ENCODE measurements at places on chromosomes 2 and 18.
A peak's percentile ranks its signal among the peaks of the same experiment; 100 is the strongest.

GRCh38 chr2:146986161-146986560 lies 858.7 kb upstream of the ACVR2A start:
- DNase-seq, result no peak

GRCh38 chr2:40721595-40721994 lies 269.7 kb upstream of the SLC8A1 start:
- no peak for DNase-seq

- no peak for DNase-seq
Observed at GRCh38 chr2:86443631-86444350, 2.6 kb downstream of the KDM3A start.

GRCh38 chr18:47709556-47709955 lies 220.9 kb downstream of the SMAD2 start:
- DNase-seq, result no peak

DNA sequence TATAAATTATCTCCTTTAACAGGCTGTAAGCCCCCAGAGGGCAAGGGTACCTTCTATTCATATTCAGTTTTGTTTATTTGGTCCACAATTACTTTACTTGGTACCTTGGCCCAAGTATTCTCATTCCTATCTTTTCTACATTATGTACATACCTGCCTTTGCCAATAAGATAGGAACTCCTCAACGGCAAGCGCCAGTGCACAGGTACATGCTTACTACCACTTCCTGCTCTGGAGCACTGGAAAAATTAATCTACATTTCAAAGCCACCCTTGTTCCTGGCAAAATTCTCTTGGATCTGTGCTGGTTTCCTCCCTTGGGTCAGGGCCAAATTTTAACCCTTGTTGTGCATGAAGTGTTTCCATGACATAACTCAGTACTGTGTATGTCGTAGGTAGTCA lies 34.3 kb upstream of the LMAN1 start:
- DNase-seq, result no peak

DNA sequence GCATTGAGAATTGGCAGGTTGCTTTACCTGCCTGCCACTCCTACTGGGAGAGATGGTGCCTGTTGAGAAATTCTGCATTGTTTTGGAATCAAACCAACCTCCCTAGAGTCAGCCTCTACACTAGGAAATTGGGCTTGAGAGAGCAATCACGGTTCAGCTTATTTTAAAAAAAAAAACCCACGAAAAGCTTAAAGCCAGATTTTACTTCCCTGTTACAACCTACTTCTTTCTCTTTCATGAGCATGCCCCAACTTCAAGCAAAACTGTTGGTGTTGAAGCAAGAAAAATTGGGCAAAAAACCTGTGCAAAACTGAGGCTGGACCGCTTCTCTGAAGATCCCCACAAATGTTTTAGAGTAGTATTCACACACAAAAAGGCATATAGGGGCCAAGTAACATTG lies 134.6 kb upstream of the ZEB2 start:
- DNase-seq, result no peak

GRCh38 chr2:222760301-222760897 lies 88.9 kb downstream of the MOGAT1 start:
- no peak for DNase-seq

GRCh38 chr2:240452462-240453256 lies 17.2 kb downstream of the GPC1 start:
- peak; percentile 57 for DNase-seq

DNA sequence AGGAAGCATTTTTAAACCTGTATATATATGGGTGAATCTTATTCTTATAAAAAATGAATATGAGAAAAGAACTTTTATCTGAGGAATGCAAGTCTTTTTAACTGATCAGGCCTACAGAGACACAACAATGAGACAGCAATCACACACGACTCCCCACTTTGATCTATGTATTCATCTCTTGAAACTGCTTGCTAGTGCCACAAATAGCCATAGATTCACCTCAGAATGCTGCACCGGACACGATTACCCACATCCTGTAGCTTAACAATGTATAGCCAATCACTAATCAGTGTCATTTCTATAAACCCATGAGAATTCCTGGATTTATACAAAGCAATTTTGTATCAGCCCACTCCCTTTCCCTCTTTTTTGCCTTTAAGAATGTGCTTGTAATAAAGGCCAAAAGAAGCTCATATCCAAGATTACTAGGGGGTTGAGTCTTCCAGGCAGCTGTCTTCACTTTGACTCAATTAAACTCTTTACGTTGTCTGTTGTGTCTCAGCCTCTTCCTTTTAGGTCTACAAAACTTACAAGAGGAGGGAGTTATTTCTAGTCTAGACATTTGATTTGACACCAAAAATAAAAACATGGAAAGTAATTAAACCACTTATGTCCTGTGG lies 94.9 kb downstream of the MBD2 start:
- no peak for DNase-seq

GRCh38 chr18:35060122-35060815 lies 19.1 kb downstream of the MAPRE2 start:
- DNase-seq, result no peak

- DNase-seq, result peak; percentile 11
Observed at GRCh38 chr2:61774351-61774750, 79.5 kb downstream of the FAM161A start.

DNA sequence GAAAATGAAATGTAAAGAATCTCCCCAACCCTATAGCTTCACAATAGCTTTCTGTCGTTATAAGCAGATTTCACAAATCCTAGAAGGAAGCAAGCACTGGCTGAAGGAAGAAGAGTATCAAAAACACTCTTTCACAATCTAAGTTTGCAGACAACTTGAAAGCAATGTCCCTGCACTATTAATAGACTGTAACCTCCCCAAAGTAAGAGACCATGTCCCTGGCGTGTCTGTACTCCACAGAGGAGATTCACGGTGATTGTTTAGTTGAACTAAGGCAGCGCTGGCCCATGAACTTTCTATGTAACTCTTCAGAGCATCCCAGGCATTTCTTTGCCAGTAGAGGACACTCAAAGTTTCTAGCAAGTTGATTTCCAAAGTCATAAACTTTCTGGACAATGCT lies 128.0 kb upstream of the HNRNPA3 start:
- DNase-seq, result no peak

DNA sequence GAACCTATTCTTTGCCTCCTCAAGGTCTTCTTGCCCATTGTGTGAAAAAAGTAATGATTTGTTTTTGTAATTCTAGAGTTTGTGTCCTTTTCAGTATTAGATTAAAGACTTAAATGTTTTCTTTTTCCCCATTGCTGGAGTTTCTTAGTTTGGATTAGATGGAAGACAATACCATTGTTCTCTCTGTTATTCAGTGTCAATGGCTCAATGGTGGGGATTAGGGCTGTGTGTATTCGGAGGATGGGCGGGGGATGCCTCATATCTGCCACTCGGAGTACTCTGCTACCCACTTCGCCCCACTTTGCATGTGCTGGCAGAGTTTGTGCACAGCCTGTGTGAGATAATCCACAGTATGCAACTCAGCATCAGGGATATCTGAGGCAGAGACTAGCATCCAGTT lies 90.1 kb downstream of the KLHL29 start:
- DNase-seq, result no peak

- DNase-seq, result no peak
Observed at GRCh38 chr2:16737812-16738211, 72.2 kb upstream of the CYRIA start.

- DNase-seq, result peak; percentile 87
Observed at GRCh38 chr2:137964066-137964858, at the start of gene HNMT. Gene HNMT (plus strand): TSS chr2:137964473. CDS start chr2:137964492, 19 bp downstream.

DNA sequence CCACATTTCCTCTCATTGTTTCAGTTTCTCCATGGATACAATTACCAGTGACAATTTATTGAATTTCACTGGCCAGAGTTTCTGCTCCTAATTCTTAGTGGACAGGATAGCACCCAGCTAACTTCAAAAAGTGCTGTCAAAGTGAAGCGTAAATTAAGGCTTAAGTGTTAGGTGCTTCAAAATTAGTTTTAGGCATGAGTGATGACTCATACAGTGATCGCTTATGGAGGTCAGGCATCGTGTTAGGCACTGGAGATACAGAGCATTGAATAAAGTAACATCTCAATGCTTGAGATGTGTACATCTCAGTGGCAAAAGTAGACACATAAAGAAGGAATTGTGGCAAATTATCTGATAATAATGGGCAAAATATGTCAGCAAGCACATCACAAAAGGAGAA lies 40.8 kb downstream of the NOSTRIN start:
- no peak for DNase-seq

DNA sequence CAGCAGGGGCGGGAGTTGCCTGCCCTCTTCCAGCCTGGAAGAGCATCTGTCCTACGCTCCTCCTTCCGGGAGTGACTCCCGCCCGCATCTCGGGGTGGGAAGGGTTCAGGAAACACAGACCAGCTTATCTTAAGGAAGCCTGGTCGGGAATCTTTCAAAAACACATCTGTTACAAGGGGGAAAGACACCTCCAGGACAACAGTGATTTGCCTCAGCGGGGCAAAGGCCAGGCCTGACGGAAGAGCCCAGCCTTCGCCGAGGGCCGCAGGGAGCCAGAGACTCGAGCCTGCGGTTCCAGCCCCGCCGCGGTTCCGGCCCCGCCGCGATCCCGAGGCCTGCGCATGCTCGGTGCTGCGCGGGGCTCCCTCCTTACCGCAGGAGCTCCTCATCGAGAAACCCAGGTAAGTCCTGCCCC lies 38.1 kb upstream of the TGIF1 start:
- peak; percentile 32 for DNase-seq

Data from hematopoietic multipotent progenitor cell treated with erythropoietin and hydrocortisone succinate and interleukin-3 and kit ligand, for 4 days (in vitro differentiated cells).